CD4-positive, alpha-beta T cell treated with Interferon alpha-2 for 1 hour (primary cell): ENCODE measurements at places on chromosomes 5 and 9.

GRCh38 chr9:103068753-103069152 lies 73.6 kb downstream of the CYLC2 start:
- no peak for DNase-seq

DNA sequence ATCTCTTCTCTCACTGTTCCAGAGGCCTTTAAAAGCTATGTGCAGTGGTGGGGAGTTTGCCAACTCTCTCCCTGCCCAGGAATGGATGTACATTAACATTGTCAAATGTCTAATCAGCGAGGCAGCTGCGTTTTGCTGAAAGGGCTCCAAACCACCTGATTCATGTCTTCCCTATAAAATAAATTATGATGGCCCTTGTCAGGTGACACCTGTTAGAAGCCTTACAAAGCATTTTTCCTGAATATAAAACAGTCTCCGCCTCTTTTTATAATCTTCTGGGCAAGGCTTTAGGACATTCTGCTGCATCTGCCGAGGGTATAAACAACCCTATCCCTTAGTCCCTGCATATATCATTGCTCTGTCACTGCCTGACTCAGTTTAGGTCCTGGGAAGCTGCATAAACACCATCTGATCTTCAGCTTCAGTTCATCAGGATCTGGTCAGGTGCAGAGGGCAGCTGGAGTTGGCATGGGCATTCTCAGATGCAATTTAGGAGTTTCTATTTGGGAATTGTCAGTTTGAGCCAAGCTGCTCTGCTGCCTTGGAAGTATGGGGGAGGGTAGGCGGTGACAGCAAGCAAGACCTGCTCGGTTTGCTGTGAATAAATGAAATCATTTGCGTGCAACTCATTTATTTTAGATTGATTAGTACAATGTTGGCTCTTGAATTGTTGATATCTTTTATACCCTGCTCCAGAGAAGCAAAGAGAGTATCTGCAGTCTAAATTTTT lies 103.5 kb downstream of the ACER2 start:
- no peak for DNase-seq

DNA sequence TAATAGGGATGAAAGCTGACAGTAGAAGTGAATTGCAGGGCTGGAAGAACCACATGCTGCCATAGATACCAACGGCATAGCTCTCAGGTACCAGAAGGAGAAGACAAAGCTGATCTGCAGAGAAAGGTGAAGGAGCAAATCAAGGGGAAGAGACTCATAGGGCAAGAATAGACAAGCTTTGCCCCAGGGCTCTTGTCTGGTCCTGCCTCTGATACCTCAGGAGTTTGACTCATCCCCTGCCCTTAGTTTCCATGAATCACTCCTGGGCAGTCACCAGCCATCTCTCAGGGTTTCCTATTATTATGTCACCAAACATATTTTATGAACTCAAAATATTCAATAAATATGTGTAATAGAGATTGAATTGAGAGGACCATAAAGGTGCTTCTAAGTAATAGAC lies 800.9 kb downstream of the DNAH5 start:
- no peak for DNase-seq

DNA sequence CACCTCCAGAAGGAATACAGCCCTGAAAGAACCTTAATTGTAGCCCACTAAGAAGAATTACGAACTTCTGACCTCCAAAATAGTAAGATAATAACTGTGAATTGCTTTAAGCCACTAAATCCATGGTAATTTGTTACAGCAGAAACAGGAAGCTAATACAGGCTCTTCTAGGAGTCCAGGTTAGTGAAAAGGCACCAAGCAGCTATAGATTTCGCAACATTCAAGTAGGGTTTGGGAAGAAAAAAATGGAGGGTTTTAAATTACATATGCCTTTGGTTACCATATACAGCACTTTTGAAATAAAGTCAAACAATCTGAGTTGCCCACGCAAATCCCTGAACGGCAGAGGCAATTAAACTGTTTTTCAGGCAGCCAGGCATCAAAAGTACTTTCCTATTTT lies 1.7 kb upstream of the ACTL7A start:
- no peak for DNase-seq

GRCh38 chr5:135025730-135026644 lies 8.0 kb downstream of the PITX1 start:
- no peak for DNase-seq

GRCh38 chr9:131868766-131869165 lies 128.9 kb upstream of the RAPGEF1 start:
- no peak for DNase-seq

- no peak for DNase-seq
Observed at GRCh38 chr9:131692612-131693562, 47.0 kb downstream of the RAPGEF1 start.

DNA sequence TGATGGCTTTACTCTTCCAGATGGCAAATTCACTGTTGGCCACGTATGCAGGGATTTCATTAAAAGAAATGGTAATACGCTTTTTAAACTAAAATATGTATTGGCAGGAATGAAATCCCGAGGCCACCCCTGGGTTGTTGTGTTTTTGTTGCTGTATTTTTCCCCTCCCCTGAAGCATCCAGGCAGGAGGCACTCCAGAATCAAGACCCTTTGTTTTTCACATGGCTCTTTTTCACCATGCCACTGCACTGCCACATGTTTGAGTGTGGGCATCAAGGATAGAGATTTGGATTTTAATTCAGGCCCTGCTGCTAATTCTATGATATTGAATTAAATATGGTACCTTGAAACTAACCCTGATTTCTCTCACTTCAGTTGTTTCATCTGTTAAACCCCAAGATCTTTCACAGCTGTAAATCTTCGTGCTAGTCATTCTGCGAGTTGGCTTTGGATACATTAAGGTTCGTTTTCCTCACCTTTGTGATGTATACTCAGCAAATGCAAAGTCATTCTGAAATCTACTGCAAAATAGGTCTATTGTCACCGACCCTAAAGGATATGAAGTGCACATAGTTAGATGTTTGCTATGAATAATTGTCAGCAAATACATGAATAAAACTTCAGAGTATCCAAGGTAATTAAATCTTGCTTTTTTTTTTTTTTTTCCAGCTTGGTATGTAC lies 533.4 kb downstream of the PTPRD start:
- DNase-seq = no peak

DNA sequence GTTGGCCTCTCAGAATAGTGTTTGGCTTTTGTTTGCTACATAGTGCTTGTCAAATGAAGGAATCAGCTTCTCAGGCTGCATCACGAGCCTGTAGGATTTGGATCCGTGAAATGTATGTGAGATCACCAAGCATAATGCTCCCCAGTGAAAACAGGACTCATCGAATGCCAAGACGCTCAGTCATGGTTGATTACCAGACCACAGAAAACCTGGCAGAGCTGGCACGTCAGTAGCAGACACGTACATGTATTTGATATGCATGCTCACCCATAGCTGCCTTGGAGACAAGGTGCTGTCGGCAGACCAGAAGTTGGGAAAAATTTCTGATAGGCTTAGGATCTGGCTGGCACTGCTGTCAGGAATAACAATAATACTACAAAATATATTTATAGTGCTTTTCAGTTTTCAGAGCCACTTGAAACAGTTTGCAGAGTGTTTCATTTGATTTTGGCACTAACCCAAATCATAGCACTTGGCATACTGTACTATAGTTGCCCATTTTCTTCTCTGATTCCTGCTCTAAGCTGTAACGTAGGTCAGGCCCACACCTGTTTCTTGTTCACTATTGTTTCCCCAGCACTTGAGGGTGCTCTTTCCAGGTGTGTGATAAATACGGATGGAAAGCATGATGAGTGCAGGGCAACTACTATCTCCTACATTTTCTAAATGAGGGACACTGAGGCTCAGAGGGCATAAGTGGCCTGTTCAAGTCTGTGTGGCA lies 226.1 kb downstream of the NR3C1 start:
- no peak for DNase-seq

- DNase-seq = no peak
Observed at GRCh38 chr5:6088706-6089105, 289.6 kb downstream of the MED10 start.

DNA sequence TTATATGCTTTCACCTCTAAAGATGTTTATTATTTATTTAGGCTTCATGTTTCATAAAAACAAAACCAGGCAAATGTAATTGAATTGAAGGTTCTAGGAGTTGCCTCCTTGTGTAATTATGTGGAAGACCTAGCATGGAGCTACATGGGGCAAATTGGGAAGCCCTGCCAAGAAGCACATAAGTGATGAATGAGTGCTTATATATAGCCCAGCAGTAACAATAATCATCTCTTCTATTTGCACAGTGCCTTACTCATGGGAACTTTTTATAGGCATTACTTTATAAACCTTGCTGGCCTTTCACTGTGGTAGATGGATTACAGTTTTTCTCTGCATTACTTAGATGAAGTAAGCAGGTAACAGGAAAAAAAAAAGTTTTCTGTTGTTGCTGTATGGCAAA lies 40.0 kb upstream of the GRAMD2B start:
- DNase-seq = no peak

GRCh38 chr9:20353931-20354652 lies 268.2 kb downstream of the MLLT3 start:
- no peak for DNase-seq

DNA sequence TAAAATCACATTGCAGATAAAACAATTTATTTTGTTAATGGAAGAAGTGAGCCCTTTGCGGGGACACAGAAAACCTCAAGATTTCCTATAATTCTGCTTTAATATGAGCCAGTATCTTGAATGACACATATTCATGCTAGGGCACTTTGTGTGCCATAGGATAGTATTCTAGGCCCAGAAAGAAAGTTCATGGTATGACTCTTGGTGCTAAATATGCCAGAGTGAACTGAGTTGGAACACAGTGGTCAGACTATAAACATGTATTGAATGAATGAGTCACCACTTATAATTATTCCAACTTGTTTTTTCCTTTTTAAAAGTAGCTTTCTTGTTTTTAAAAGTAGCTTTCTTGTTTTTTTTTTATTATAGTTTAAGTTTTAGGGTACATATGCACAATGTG lies 46.0 kb downstream of the ADAMTS19 start:
- DNase-seq = no peak

- peak; percentile 45 for DNase-seq
Observed at GRCh38 chr9:136762915-136763648, 1.2 kb downstream of the LCN15 start.

DNA sequence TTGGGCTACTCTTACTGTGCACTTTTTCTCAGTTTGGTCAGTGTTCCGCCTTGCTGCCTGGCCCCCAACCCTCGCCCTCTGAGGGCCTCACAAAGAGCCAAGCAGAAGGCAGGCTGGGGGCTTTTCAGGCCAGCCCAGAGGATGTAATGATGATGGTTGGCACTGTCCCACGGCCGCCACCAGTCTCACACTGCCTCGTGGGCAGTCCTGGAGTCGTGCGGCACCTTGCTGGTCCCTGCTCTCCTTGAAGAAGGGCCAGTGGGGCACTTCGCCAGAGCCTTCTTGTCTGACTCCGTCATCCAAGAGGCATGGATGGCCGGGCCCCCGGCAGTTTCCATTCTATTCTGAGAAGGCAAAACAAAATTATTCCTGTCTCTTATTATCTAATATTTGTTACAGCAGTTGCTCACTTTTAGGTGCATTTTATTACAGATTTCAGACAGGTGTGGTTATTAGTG lies 21.0 kb downstream of the TENT4A start:
- DNase-seq = no peak

GRCh38 chr9:137055385-137056364 lies 1.8 kb upstream of the ENTPD2 start:
- no peak for DNase-seq

DNA sequence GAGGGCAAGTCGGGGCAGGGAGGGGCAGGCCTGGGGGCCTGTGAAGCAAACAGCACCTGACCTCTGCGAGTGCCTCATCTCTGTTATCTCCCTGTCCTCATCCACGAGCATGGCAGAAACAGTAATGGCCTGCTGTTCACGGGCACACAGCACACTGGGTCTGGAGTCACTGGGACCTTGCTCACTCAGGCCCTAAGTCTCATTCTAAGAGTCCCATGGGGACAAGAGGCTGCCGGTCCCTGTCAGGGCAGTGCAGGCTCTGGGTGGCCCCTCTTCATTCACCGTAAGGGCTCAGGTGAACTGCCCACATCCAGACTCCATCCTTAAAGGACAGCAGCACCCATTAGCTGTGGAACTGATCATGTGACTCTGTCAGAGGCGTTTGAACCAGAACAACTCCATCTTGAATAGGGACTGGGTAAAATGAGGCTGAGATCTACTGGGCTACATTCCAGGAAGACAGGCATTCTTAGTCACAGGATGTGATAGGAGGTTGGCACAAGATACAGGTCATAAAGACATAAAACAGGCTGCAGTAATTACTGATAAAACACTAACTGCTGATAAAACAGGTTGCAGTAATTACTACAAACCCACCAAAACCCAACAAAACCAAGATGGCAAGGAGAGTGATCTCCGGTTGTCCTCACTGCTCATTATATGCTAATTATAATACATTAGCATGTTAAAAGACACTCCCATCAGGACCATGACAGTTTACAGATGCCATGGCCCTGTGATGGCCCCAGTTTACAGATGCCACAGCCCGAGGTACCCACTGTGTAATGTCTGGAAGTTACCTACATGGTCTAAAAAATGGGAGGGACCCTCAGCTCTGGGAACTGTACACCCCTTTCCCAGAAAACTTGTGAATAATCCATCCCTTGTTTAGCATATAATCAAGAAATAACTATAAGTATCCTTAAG lies 28.7 kb downstream of the BICD2 start:
- no peak for DNase-seq

GRCh38 chr5:40428126-40428525 lies 251.6 kb upstream of the PTGER4 start:
- no peak for DNase-seq
